Panc1 (cell line): ENCODE measurements at places on chromosomes 3 and 15. TPM values are rescaled to one million over a fixed set of nuclear protein-coding genes. Genes with fewer than 3 reads are reported as not detected.

DNA sequence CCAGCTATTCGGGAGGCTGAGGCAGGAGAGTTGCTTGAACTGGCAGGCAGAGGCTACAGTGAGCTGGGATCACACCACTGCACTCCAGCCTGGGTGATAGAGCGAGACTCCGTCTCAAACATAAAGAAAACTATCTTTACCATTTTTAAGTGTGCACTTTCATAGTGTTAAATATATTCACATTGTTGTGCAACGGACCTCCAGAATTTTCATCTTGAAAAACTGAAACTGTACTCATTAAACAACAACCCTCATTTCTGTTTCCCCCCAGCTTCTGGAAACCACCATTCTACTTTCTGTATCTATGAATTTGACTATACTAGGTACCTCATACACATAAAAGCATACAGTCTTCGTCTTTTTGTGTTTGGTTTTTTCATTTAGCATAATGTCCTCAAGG lies 375.1 kb downstream of the SHQ1 start:
- no peaks in the 10 kb centered on the region for H3K36me3 ChIP-seq
- H3K27ac ChIP-seq = no peak overlapping the region
- H3K27me3 ChIP-seq = no peaks in the 10 kb centered on the region
- no peaks in the 10 kb centered on the region for H3K4me1 ChIP-seq
- H3K4me3 ChIP-seq = no peak overlapping the region

DNA sequence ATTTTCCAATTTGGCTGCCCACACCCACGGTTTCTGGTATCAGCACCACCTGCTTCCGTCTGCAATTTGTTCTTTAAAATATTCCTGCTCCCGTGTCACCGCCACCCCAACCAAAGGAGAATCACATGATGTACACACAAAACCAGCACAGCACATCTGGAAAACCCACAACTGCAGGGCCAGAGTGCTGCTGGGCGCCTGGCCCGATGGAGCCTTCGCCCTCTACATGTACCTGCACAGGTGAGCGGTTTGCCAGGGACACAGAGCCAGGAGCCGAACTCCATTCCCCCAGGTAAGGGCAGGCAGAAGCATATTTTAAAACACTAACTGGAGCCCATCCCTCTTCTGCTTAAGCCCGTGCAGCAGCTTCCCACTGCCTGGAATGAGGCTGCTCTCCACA lies 75.6 kb downstream of the ADAMTS17 start:
- no peaks in the 10 kb centered on the region; the same call in 1 of the 2 replicates for H3K27me3 ChIP-seq
- H3K27ac ChIP-seq = no peak overlapping the region
- no peak overlapping the region for H3K4me3 ChIP-seq
- no peaks in the 10 kb centered on the region for H3K4me1 ChIP-seq
- no peaks in the 10 kb centered on the region for H3K36me3 ChIP-seq

- no peak for DNase-seq
- no peak overlapping the region for H3K27ac ChIP-seq
- H3K4me1 ChIP-seq = no peaks in the 10 kb centered on the region
- H3K4me3 ChIP-seq = no peak overlapping the region
- H3K36me3 ChIP-seq = no peaks in the 10 kb centered on the region
- H3K27me3 ChIP-seq = no peaks in the 10 kb centered on the region
These were observed 22.9 kb downstream of the RAB8B start for GRCh38 chr15:63212050-63213004.

DNA sequence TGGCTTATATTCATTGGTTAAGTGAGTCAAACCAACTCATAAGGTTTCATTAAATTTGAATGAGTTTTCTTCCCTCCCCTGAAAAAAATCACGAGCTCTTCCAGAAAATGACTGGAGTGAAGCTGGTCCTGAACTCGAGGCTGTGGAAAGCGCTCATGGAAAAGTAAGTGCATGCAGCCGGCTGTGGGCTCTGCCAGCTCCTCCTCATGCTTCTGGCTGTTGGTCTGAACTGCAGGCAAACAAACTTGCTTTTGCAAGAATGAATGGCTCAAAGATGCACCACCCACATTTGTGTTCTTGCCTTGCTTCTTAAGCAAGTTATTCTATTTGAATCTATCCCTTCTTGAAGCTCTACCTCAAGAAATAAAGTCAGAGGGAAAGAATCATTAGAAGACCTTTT lies 6.2 kb downstream of the ETV5 start:
- H3K27me3 ChIP-seq = no peaks in the 10 kb centered on the region
- DNase-seq = no peak
- H3K36me3 ChIP-seq = peaks cover 14% of the 10 kb centered on the region; the same call in 1 of the 2 replicates
- no peak overlapping the region for H3K27ac ChIP-seq
- H3K4me1 ChIP-seq = peaks cover 61% of the 10 kb centered on the region

DNA sequence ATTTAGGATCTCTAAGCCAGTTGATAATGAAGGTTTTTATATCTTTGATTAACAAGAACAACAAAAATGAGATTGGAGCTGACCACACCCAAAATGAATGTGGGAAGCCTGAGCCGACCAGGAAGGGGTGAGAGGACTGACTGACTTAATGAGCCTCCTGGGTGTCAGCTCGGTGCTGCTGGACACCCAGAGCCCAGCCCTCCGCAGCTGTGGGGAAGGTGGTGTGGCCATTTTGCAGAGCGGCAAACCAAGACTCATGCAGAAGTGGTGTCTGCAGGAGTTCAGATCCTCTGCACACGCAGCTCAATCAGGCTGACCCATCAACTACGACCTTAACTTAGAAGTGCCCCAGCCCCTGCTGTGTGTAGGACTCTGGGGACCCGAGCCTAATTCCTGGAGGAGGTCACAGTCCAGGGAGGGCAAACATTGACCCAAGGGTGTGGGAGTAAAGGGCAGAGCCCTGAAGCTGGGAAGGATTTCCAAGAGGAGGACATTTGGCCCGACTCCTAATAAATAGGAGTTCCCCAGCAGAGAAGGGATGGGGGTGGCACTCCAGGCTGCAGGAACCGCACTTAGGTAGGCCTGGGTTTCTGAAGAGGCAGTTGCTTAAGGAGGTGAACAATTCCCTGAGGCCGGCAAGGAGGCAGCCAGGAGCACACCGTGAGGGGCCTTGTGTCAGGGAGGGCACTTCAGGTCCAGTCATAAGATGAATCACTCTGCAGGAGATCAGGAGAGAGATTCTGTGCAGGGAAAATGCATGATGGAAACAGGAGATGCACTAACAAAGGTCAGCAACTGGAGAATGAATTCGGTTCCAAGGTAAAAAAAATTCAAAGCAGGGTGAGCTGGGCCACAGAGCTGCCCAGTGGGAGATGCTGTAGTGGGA lies 197.1 kb upstream of the TPM1 start:
- no peaks in the 10 kb centered on the region for H3K36me3 ChIP-seq
- H3K4me1 ChIP-seq = peaks cover 31% of the 10 kb centered on the region
- H3K27me3 ChIP-seq = no peaks in the 10 kb centered on the region
- no peak overlapping the region for H3K4me3 ChIP-seq
- H3K27ac ChIP-seq = peak overlapping the region; percentile 54; the same call in 1 of the 2 replicates
- DNase-seq = no peak

DNA sequence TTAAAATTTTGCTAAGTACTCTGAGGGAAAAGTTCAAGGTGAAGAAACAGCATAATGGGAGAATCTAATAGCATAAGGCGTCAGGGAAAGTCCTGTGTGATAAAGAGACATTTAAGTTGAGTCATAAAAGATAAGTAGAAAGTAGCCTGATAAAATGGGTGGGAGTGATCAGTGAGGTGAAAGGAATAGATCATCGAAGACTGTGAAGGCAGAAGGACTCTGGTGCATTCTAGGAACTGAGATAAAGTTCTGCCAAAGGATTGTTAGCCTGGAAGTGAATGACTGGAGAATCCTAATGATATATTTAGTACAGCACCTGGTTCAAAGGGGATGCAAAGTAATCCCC lies 149.9 kb downstream of the CFAP20DC start:
- no peak for DNase-seq
- H3K36me3 ChIP-seq = no peaks in the 10 kb centered on the region
- no peak overlapping the region for H3K27ac ChIP-seq
- no peaks in the 10 kb centered on the region for H3K27me3 ChIP-seq
- no peak overlapping the region for H3K4me3 ChIP-seq

- H3K27ac ChIP-seq = no peak overlapping the region
- no peak for DNase-seq
- peaks cover 15% of the 10 kb centered on the region for H3K4me1 ChIP-seq
- no peaks in the 10 kb centered on the region for H3K27me3 ChIP-seq
These were observed 2.3 kb upstream of the ABCF3 start for GRCh38 chr3:184183679-184184078.

DNA sequence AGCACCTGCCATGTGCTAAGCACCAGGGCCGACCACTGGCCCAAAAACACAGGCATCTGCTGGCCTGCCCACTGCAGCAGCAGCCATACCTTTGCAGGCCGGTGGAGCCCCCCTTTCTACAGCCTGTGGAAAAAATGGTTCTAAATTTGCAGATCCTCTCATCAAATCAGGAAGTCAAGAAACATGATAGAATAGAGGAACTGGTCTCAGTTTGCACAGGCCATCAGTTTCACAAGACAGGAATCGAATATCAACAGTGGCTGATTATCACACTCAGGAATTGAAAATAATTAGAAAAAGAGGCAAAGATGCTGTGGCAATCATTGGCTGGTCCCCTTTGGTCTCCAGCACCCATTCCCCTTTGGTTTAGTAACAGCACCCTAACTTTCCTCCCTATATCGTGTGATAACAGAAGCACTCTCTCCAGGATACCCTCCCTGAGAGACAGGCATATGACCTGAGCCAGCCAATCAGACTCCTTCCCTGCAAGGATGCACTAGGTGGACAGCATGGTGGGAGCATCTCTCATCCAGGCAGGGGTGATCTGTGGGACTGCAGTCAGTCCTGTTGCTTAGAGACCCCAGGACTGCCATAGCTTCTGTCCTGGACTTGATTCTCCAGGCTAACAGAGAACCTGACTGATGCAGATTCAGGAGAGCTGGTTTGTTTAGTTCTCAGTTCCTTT lies 3.5 kb upstream of the PAK6 start:
- no peaks in the 10 kb centered on the region for H3K36me3 ChIP-seq
- H3K4me3 ChIP-seq = no peak overlapping the region
- H3K4me1 ChIP-seq = peaks cover 16% of the 10 kb centered on the region
- no peak for DNase-seq
- no peak overlapping the region for H3K27ac ChIP-seq
- H3K27me3 ChIP-seq = no peaks in the 10 kb centered on the region

- H3K4me3 ChIP-seq = no peak overlapping the region
- DNase-seq = no peak
- no peaks in the 10 kb centered on the region for H3K36me3 ChIP-seq
- H3K27ac ChIP-seq = no peak overlapping the region
- no peaks in the 10 kb centered on the region; the same call in 1 of the 2 replicates for H3K27me3 ChIP-seq
- no peaks in the 10 kb centered on the region; the same call in 1 of the 2 replicates for H3K4me1 ChIP-seq
These were observed 8.5 kb upstream of the MUC4 start for GRCh38 chr3:195820186-195820585.

DNA sequence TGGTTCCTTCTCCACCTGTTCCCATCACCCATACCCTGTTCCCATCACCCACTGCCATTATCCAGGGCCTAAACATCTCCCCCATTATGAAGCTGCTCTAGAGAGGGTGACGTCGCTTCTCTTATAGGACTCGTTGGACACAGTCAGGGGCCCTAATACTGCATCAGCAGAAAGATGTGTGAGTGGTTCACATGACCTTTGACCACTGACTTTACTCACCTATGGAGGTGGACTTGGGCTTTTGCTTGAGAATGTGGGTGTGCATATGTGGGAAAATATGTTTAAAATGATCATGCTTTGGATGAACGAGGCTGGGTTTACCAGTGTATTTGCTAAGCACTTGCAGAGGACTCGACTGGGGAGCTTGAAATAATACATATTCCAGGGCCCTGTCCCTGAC lies 26.8 kb downstream of the RBP2 start:
- DNase-seq = no peak
- no peaks in the 10 kb centered on the region for H3K27me3 ChIP-seq
- H3K4me3 ChIP-seq = no peak overlapping the region
- H3K27ac ChIP-seq = no peak overlapping the region

DNA sequence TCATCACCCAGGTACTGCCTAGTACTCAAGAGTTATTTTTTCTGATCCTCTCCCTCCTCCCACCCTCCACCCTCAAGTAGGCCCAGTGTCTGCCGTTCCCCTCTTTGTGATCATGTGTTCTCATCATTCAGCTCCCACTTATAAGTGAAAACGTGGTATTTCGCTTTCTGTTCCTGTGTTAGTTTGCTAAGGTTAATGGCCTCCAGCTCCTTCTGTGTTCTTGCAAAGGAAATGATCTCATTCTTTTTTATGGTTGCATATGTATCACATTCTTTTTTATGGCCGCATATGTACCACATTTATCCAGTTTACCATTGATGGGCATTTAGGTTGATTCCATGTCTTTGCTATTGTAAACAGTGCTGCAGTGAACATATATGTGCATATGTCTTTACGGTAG lies 8.2 kb upstream of the GANC start:
- no peak for DNase-seq
- H3K36me3 ChIP-seq = peaks cover 40% of the 10 kb centered on the region; the same call in 1 of the 2 replicates
- H3K27me3 ChIP-seq = no peaks in the 10 kb centered on the region
- no peak overlapping the region for H3K4me3 ChIP-seq
- H3K4me1 ChIP-seq = no peaks in the 10 kb centered on the region; the same call in 1 of the 2 replicates
- H3K27ac ChIP-seq = no peak overlapping the region

- DNase-seq = no peak
- H3K36me3 ChIP-seq = no peaks in the 10 kb centered on the region
These were observed 170.9 kb downstream of the PLCL2 start for GRCh38 chr3:17055374-17056276.

GRCh38 chr15:35958021-35958420 lies 412.1 kb upstream of the DPH6 start:
- H3K27me3 ChIP-seq = no peaks in the 10 kb centered on the region
- DNase-seq = no peak
- no peak overlapping the region for H3K27ac ChIP-seq

- H3K27me3 ChIP-seq = no peaks in the 10 kb centered on the region
- H3K36me3 ChIP-seq = no peaks in the 10 kb centered on the region
- no peak for DNase-seq
- peak overlapping the region; percentile 73 for H3K4me3 ChIP-seq
- peaks cover 27% of the 10 kb centered on the region for H3K4me1 ChIP-seq
These were observed 735 bp downstream of the GOLGA8B start for GRCh38 chr15:34582461-34583371.

- H3K4me3 ChIP-seq = no peak overlapping the region
- no peaks in the 10 kb centered on the region for H3K27me3 ChIP-seq
- H3K36me3 ChIP-seq = no peaks in the 10 kb centered on the region
These were observed 99.7 kb downstream of the LSM3 start for GRCh38 chr3:14278265-14278798.

GRCh38 chr3:186097663-186098451 lies 11.0 kb downstream of the ETV5 start:
- H3K27ac ChIP-seq = peak overlapping the region; percentile 65
- DNase-seq = no peak
- peaks cover 36% of the 10 kb centered on the region for H3K4me1 ChIP-seq
- H3K4me3 ChIP-seq = peak overlapping the region; percentile 51
- no peaks in the 10 kb centered on the region for H3K27me3 ChIP-seq
- H3K36me3 ChIP-seq = peaks cover 16% of the 10 kb centered on the region

GRCh38 chr15:33179874-33180273 lies 14.6 kb downstream of the FMN1 start:
- H3K36me3 ChIP-seq = no peaks in the 10 kb centered on the region
- H3K27me3 ChIP-seq = no peaks in the 10 kb centered on the region
- no peaks in the 10 kb centered on the region for H3K4me1 ChIP-seq
- no peak for DNase-seq
- H3K4me3 ChIP-seq = no peak overlapping the region
- no peak overlapping the region for H3K27ac ChIP-seq

ROBO2 gene
- 1.3 TPM for total RNA-seq

EPHB3 gene
- 6.0 TPM for total RNA-seq

MINAR1 gene
- 0.62 TPM for total RNA-seq

STRIT1 gene
- not detected for total RNA-seq

GRIP2 gene
- total RNA-seq = 6.5 TPM

ZNF35 gene
- total RNA-seq = 9.3 TPM

BTLA gene
- not detected for total RNA-seq

GOLGA8J gene
- 0.44 TPM for total RNA-seq

CCR1 gene
- not detected for total RNA-seq

CFAP20DC gene
- total RNA-seq = 4.0 TPM

OSTN gene
- not detected for total RNA-seq

STARD9 gene
- total RNA-seq = 13.4 TPM
